Activated CD8-positive, alpha-beta memory T cell treated with anti-CD3 and anti-CD28 coated beads for 48 hours (primary cell): ENCODE measurements at places on chromosomes 11 and 22.

DNA sequence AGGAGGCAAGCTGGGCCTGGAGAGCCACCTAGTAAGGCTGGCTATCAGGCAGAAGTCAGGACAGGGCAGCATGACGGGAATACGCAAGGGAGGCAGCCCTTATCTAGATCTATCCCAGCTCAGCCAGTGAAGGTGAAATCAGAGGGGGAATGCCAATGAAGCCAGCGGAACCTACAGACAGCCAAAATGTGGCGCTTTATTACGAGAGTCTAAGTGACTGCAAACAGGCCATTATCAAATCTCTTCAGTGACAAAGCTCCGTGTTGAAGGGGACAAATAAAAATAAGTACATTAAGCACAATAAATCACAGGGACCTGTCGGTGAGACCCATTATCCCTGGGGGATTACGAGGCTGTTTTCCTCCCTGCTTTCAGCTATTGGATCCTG, 22.8 kb downstream of the LARGE1 start:
- DNase-seq: no peak

- DNase-seq: peak; percentile 19
These were observed 11.5 kb downstream of the PARVG start for GRCh38 chr22:44192098-44192815.

- DNase-seq: no peak
These were observed 496.2 kb upstream of the CCDC90B start for GRCh38 chr11:83782329-83782728.

DNA sequence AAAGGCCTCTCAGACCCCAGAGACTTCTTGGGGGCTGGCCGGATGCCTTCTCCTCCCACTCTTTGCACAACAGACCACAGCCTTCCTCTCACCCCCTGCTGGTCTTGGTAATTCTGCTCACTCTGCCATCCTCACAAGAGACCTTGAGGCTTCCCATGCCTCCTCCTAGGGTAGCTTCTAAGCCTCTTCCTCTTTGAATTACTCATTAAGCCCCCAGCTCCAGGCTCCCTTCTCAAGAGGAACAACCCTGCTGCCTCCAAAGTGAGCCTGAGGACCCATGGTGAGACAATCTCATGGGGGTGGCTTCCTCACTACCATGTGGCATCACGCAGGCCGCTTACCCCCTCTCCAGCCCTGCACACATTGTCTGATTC, 184.6 kb upstream of the SYT13 start:
- DNase-seq: no peak

- no peak for DNase-seq
These were observed 141.6 kb upstream of the TEAD1 start for GRCh38 chr11:12532580-12532979.

GRCh38 chr22:41910050-41911000, 4.5 kb downstream of the SHISA8 start:
- DNase-seq: no peak

DNA sequence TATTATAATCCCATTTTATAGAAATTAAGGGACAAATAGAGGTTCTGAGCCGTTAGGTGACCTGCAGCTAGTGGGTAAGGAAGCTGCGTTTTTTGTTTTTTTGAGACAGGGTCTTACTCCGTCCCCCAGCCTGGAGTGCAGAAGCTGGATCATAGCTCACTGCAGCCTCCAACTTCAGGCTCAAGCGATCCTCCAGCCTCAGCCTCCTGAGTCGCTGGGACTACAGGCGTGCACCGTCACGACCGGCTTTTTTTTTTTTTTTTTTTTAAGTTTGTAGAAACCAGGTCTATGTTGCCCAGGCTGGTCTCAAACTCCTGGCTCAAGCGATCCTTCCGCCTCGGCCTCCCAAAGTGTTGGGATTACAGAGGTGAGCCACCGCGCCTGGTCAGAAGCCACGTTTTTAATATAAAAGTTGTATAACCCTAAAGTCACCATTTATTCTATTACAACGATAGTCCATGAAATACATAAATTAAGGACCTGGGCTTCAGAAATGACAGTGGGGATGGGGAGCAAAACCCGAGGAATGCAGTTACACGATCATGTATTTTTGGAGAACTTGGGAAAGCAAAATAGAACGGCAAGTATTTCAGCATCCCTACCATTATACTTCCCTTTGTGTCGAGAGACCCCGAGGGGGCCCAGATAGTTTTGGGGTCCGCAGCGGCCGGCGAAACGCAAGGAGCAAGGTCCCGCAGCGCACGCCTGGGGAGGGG, 638 bp downstream of the SAAL1 start:
- no peak for DNase-seq

GRCh38 chr11:73652856-73653559, 6.6 kb downstream of the PLEKHB1 start:
- no peak for DNase-seq

DNA sequence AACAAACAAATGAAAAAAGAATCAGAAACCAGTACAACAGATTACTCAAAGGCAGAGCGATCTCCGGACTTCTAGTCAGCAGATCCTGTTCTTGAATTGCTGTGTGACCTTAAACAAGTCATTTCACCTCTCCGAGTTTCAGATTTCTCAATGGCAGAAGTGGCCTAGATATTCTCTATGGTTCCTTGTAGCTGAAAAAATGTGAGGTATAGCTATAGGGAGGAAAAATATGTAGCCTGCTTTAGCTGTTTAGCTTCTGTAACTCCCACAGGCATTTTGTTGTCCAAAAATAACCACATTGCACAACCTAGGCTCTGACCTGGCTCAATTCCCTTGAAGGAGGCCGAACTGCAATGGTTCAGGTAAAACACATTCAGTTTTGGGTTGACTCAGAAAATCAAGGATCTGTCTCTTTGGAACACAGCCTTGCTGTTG, 100.7 kb downstream of the DBX1 start:
- DNase-seq: no peak

DNA sequence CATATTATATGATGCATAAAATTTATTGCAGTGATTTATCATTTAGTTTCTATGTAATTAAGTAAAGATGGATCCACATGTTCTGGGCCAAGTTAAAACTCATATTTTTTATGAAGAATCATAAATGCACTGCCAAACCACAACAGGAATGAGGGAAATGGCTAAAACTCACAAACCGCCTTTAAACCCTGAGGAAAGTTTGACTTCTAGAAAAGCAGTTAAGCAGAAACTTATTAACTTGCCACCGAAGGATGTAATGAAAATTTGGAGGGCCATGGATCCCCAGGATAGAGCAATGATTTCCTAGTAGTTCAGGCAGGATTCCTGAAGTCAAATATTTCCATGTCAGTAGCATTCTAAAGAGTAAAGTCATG, 218.3 kb upstream of the CTSC start:
- no peak for DNase-seq

GRCh38 chr11:115874843-115875242, 370.6 kb upstream of the CADM1 start:
- DNase-seq: no peak

DNA sequence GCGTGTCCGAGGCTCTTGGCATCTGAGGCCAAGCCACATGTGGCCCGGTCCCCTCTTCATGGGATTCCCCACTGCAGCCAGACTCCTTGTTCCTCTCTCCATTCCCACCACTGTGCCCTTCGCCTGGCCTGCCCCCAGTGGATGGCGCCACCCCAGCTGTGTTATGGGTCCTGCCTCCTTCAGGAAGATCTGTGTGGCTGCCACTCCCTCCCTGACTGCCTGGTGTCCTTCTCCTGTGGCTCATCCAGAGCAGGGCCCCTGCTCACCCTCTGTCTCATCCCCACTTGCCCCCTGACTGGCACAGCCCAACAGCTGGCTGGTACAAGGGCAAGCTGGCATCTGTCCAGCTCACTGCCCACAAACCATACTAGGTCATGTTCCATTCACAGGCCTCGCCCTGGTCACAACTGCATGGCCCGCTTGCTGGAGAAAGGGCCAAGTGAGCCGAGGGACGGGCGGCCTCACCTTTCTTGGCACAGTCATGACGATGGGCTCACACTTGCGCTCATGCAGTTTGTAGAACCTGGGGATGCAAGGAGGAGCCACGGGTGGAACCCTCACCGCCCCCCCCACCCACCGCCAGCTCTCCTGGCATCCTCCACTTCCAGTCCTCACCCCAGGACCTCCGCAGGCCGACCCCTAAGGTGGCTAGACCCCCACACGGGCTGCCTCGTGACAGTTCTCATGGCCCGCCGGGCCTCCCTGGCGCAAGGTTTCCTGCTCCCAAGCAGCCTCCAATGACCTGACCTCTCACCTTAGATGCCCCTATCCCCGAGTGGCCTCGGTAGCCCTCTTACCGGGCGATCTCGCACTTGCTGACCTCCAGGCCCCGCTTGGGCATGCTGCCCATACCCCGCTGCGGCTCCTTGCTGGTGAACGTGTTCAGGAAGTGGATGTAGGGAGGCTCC, 2.1 kb upstream of the PTPRCAP start:
- DNase-seq: no peak

- DNase-seq: no peak
These were observed 295.9 kb upstream of the ANO5 start for GRCh38 chr11:21896746-21897602.

DNA sequence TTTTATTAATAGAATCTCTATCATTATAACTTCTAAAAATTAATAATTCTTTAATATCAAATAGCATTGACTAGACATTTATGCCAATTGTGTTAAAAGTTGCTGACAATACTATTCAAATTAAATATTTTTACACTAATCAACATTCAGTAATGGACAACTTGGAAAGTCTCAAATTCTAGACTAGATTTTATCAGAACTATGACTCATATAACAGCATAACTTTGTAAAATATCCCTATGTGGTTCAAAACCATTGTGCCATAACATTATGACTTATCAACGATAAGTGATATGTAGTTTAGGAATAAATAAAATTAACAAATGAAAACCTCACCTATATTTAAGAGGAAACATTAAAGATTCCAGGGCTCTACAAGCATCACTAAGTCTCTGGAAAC, 291.8 kb downstream of the SBF2 start:
- no peak for DNase-seq

DNA sequence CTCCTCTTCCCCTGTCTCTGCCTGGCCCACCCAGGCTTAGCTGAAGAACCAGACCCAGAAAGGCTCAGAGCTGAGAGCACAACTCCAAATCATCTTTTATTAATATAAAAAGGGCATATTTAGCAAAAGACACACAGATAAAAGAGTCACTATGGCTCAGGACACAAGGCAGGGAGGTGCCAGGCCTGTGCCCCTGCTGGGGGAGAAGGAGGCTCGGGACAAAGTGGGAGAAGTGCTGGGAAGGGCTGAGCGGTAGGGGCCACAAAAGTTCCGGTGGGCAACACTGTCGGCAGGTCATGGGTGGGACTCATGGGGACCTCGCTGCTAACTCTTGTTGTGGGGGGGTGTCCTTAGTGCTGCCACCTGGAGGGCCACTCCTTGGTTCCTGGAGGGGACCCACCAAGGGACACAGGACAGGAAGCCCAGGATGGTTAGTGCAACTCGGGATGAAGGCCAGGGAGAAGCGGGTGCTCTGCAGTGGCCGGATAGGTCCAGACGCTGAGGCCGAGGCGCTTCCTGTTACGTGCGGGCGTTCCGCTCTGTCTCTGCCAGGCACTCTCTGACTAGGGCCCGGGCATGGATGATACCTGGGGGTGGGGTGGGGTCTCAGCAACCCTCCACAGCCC, 1.4 kb upstream of the PITPNM1 start:
- no peak for DNase-seq

DNA sequence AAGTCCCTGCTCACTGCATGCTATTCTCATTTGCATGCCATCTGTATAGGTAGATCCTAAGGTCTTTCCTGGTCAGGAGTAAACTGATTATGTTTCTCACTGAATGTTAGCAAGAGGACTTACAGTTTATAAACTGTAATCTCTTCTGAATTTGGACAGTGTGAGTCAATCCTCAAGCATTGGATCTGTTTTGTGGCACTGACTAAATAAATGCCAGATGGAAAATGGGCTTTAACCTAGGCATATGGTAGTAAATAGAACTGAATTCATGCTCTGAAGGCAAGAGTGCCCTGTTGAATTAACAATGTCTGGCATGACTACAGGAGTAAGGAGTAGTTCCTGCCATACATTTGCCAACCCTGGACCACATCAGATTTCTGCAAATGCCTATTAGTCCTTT, 11.4 kb downstream of the FAM181B start:
- no peak for DNase-seq

- DNase-seq: no peak
These were observed 15.0 kb upstream of the CYB5R2 start for GRCh38 chr11:7688238-7688826.

DNA sequence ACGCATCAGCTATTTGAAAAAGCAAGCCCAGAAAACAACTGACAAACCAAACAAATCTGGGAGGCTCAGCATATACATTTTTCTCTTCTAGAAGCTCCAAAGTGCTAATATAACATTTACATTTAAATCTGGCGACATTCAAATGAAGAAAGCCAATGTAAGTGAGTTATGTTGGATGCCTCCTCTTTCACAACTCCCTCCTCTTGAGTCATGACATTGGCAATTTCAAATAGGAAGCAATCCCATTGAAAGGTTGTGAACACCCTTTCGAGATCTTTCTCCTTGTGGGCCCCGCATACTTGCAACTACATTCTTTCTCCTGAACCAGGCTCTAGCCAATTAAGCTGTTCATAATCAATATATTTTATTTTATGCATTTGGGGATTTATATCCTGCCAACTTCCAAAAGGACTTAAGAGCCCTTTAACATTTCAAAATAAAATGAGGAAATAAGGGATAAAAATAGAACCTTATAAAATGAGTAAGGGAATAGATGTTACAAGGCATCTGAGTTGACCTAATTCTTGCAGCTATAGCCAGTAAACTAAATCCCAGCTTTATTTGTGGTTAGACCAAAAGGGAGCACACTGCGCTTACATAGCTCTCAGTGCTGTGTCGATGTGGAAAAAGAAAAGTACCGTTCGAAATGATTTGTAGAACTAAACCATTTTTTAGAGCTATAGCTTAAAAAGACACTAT, 129.5 kb upstream of the SESN3 start:
- no peak for DNase-seq

GRCh38 chr22:37777122-37777687, 30.5 kb upstream of the GCAT start:
- no peak for DNase-seq

GRCh38 chr22:35888181-35888870, 140.3 kb downstream of the RBFOX2 start:
- no peak for DNase-seq

- no peak for DNase-seq
These were observed 74.1 kb downstream of the PRSS23 start for GRCh38 chr11:86874304-86875056.

- no peak for DNase-seq
These were observed 35.7 kb upstream of the LRRC10B start for GRCh38 chr11:61472868-61473267.

GRCh38 chr11:62508336-62509058, 38.1 kb downstream of the AHNAK start:
- no peak for DNase-seq
